ENCODE measurements at places on chromosomes 3 and 15. TPM values are rescaled to one million over a fixed set of nuclear protein-coding genes. Genes with fewer than 3 reads are reported as not detected.

DNA sequence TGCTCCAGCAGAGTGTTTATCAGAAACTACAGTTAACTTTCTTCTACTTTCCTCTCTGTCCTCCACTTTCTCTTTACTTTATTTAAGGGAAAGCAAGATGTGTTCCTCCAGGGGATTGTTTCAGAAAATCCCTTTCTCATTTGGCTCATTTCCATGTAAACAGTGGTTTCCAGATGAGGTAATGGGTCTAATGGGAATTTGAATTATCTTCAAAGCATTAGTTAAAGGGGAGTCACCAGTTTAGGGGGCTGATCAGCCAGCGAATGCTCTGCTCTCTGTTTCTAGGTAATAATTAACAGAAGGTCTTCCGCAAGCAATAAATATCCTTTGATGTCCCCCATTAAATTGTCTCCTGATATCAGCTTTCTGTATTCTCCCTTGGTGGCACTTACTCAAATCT lies 30.4 kb upstream of the ZNF639 start:
- DNase-seq = no peak

The THRB gene
- total RNA-seq = 2.6 TPM

DNA sequence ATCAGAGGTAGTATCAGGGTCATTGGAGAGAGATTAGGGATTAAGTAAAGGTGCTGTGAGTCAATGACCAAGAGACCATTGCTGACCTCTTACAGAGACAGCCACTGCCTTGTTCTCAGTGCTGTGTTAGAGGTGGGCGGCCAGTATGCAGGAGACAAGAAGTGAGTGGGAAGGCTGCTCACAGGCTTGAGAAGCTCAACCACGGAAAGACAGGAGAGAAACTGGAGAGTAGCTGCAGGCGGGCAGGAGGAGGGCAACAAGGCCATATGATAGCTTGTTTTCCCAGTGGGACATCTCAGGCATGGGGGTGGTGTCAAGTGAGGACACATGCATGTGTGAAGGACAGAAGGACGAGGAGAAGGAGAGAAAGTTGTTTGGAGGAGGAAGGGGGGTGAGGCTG lies 237.3 kb downstream of the PDCD6IP start:
- no peak for DNase-seq

GRCh38 chr15:62244762-62245161 lies 79.7 kb upstream of the C2CD4B start:
- DNase-seq = no peak

The TASOR gene
- total RNA-seq = 58.7 TPM

DNA sequence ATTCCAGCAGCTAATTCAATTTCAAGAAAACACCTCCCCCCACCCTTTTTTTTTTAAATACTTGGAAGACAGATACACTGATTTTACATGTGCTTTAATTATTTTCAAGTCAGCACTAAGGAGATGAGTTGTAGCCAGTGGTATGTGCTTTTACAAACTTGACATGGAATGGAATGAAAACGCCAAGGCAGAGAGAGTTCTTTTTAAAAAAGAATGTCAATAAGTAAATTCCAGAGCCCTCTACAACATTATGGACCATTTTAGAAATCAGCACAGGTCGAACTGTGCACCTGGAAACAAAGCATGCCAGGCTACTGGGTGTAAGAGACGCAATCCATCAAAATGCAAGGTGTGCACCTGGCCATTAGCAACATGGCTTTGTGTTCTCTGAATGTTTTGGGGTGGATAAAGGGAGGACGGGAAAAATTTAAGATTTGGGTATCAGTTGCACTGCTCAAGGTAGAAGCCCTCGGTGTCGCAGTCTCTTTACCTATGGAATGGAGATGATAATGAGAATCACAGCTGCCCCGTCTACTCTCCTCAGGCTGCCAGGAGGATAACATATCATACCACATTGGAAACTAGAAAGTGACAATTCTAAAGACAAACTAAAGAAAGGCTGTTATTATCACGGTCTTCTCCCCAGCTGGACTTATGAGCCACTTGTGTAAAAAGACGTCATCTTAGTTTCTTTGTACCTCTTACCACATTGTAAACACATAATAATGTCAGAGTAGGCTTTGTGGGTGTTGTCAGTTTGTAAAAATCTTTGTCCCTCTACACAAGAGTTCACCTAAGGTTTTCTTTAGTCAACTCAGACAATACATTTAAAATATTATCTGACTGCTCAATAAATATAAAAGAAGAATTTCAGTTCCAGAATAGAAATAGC lies 107.4 kb upstream of the PRICKLE2 start:
- no peak for DNase-seq

The EPB42 gene
- not detected for total RNA-seq

GRCh38 chr3:171494457-171495109 lies 34.4 kb upstream of the TNIK start:
- no peak for DNase-seq

- DNase-seq = no peak
Observed at GRCh38 chr15:52039925-52040781, 21.1 kb downstream of the MAPK6 start.

GRCh38 chr15:81880833-81881232 lies 165.0 kb downstream of the MEX3B start:
- peak; percentile 73 for DNase-seq

The ASB14 gene
- total RNA-seq = not detected

- DNase-seq = no peak
Observed at GRCh38 chr15:82909080-82909815, 43.3 kb downstream of the HOMER2 start.

DNA sequence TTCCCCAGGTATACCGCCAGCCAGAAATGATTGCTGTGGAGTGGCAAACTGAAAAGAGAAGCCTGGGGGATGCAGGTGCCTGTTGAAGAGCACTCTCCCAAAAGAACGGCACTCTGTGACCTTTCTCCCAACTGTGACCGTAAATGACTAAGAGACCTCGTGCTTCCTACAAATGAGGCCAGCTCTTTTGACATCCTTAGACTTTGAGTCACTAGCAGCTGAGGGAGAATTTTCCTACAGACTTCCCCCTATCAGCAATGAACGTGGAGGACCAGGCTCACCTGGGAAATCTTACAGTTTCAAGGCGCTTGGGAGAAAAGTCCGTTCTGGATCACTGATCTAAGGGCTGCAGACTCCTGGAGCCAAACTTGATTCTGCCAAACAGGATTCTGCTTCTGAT lies 8.6 kb downstream of the AQP9 start:
- peak; percentile 35 for DNase-seq

DNA sequence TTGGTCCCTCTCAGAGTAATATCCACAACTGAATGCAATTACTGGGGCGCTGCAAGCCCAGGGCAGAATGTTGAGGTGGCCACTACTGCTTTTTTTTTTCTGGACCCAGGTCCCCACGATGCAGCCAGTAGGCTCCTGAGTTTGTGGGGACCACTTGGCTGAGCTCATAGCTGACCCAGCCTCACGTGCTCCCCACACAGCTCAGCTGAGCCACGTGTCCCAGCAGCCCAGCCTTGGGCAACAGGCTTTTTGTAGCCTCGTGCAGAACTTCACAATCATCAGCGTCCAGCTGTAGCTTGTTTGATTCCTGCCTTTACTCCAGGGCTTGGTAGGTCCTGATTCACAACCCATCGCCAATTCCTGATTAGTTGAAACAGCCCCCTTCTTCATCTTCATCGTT lies 117.3 kb downstream of the ETFA start:
- DNase-seq = no peak

The KAT2B gene
- total RNA-seq = 15.2 TPM

DNA sequence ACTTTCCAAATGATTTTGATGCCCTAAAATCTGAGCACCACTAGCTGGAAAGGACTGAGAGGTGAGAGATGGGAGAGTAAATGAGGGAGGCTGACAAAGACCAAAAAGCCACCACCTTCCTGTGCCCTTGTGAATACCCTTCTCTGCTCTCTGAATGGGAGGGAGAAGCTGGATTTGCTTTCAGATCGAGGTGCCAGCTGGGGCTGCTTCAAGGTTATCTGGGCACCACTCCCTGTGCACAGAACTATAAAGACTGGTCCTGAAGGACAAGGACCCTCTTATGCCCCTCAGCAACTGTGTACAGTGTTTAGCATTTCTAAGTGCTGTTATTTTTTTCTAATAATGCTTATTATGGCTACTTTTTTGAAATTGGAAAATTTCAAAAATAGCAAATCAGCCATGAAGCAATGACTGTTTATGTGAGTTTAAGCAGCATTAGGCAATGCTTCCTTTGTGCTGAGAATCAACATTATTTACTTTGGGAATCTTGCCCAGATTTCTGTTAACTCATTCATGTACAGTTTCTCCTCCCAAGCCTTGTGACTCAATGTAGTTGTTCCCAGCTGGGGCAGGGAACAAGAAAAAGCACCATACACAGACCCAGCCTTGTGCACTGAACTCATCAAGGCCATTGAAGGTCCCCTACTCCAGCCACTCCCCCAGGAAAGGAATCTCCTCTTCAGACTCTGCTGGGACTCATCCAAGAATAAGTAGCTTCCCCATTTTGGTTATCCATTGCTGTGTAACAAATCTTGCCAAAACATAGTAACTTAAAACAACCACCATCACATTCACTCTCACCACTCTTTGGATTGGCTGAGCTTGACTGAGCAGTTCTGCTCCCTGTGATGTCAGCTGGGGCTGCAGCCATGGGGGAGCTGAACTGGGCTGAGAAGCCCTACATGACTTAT lies 37.3 kb upstream of the CDV3 start:
- peak; percentile 84 for DNase-seq

DNA sequence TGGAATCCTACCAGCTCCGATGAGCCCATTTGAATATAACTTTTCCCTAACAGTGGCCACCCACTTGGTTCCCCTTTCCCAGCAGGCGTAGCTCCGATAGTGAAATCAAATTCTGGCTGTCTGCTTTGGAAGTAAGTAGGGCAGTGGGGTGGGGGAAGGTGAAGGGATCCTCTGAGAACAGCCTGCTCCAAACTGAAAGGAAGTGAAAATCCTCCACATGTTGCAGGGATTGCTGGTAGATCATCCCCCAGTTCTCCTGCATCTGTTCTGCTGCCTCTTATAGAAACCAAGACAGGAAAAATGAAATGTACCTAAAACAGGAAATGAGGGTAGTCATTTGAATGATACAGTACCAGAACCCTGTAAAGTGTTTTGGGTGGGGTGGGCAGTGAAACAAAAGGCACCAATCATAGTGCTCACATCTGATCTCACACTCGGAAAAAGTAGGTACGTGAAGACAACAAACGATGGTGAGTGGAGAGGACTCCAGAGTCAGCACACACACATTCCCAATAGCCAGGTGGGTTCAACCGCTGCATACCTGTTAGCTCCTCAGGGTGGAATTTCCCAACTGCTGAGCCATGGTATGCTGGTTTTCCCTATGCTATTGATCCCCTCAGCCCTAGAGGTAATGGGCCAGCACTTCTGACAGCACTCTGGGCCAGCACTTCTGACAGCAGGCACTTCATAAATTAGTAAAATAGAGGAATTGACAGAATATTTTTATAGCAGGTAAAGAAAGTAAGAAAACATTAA lies 304.9 kb upstream of the ADAMTS9 start:
- DNase-seq = peak; percentile 23

DNA sequence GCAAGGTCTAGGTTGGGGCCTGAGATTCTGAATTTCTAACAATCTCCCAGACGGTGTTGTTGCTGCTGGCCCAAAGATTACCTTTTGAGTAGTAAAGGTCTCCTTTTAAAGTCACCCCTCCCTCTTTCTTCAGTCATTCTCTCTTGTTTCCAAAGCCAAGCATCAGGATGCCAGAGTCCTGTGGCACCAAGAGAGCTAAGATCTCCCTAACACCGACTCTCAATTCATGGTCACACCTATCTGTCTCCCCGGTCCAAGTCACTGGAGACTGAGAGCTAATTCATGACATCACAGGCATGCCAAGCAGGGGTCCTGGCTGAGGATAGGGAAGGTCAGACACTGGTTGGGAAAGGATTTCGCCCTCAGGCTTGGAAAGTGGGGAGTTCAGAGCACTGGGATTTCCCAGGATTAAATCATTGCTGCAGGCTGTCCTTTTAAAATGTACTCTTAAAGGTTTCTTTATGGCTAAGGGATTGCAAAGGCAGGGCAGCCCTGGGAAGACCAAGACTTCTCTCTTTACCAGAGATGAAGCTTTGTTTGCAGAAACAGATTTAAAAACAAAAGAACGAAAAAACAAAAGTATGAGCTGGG lies 7.3 kb downstream of the SHOX2 start:
- no peak for DNase-seq

DNA sequence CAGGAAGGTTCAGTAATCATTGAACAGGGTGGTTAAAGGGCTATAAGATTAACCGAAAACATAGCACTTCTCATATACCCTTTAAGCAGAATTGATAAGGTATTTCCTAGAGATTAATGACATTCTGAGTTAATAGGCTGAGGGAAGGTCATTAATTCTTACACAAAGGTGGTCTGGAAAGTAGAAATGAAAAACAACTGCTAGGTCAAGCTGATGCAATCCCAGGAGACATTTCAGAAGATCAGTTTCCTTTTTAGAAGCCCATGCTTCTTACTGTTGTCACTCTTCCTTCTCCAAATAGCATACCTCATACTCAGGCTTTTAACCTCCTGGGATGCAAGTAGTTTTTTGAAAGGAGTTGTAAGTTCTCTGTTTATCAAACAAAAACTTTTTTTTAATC lies 8.8 kb downstream of the FILIP1L start:
- DNase-seq = no peak

GRCh38 chr3:194685718-194686413 lies at the start of gene FAM43A:
TSS of gene FAM43A (plus strand) at chr3:194685883. CDS start at chr3:194686827, 944 bp downstream.
- DNase-seq = peak; percentile 92

DNA sequence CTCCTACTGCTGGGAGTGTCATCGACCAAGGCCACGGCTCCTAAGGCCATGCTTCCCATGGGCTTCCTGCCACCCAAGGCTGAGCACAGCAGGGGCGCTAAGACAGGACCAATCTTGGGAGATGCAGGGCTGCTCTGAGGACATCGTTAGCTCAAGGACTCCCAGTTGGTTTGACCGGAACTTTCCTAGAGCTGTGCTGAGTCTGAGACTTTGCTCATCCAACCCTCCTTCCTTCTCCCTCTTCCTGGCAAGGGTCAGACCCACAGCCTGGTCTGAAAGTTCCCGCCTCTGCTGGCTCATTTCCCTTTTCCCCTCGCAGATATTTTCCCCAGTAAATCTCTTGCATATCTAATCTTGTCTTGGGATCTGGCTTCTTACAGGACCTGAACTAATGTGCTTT lies 57.2 kb downstream of the EPHB3 start:
- no peak for DNase-seq

DNA sequence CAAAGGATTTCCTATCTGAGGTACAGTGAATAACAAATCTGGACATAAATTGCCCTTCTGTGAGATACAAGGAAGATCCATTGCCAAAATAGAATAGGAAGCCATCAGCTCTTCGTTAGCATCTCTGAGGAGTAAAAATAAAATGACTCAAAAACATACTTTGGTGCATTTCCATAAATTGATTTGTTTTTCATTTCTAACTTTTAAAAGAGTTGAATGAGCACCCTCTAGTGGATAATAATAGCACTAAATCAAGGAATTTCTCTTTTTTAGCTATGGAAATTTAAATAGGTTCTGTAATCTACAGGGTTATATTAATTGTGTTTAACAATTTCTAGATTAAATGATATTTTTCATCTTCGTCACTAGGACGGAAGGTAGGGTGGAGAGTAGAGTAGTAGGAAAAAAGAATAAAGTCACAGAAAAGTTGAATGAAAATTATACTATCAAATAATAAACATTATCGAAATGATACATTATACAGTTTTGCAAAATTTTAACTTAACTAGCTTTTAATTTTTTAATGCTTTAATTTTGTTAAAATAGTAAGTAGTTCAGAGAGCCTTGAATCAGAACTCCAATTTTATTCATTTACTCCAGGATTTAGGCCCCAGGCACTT lies 6.4 kb downstream of the NSUN3 start:
- peak; percentile 20 for DNase-seq

GRCh38 chr3:146655333-146655996 lies 50.3 kb upstream of the PLSCR5 start:
- DNase-seq = peak; percentile 67

The CLDN18 gene
- total RNA-seq = not detected

GRCh38 chr3:45224824-45225464 lies 1.1 kb downstream of the TMEM158 start:
- peak; percentile 81 for DNase-seq

- DNase-seq = no peak
Observed at GRCh38 chr15:56017920-56018319, 24.5 kb upstream of the NEDD4 start.
